Stimulated activated CD4-positive, alpha-beta T cell treated with anti-CD3 and anti-CD28 coated beads, Interleukin-4, amount 100 ng/mL, for 24 hours (primary cell): ENCODE measurements at places on chromosomes 1 and 21.

DNA sequence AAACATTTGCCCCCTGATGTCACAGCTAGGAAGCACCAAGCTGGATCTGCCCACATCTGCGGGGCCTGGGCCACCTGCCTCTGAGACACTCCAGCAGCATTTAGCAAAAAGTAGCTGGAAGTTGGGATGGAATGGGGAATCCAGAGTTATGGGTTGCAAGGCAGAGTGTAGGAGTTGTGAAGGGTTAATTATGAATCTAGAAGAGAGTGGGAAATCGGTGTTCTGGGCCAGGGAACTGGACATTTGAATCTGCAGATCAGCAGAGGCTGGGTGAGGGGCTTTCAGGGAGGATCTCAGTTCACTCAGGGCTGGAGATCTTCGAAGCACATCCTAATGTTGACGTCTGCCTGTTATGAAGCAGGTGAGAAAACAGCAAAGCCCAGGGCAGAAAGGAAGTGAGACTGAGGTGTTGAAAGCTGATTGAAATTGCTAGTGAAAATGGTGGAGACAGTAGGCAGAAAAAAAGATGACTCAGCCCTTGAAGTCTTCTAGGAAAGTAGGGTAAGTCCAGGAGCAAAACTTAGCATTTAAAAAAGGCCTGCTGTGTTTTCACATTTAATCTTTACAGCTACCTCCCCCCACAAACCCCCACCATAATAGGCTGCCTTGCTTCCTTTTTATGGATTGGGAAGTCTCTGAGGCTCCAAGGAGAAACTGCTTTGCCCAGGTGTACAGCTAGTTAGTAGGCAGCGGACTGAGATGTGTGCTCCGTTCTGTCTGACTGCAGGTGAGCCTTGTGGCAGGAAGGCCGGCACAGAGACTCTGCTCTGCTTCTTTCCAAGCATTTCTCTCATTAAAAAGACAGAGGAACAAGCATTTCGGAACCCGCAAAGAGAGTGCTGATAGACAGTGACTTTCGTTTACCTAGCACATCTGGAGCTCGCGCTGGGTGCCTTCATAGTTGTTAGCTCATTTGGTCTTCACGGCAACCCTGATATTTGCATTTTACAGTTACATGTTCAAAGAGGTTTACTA lies 7.2 kb downstream of the VANGL1 start:
- peak; percentile 20 for DNase-seq

- DNase-seq, result no peak
Observed at GRCh38 chr1:224897529-224898327, 31.7 kb upstream of the DNAH14 start.

DNA sequence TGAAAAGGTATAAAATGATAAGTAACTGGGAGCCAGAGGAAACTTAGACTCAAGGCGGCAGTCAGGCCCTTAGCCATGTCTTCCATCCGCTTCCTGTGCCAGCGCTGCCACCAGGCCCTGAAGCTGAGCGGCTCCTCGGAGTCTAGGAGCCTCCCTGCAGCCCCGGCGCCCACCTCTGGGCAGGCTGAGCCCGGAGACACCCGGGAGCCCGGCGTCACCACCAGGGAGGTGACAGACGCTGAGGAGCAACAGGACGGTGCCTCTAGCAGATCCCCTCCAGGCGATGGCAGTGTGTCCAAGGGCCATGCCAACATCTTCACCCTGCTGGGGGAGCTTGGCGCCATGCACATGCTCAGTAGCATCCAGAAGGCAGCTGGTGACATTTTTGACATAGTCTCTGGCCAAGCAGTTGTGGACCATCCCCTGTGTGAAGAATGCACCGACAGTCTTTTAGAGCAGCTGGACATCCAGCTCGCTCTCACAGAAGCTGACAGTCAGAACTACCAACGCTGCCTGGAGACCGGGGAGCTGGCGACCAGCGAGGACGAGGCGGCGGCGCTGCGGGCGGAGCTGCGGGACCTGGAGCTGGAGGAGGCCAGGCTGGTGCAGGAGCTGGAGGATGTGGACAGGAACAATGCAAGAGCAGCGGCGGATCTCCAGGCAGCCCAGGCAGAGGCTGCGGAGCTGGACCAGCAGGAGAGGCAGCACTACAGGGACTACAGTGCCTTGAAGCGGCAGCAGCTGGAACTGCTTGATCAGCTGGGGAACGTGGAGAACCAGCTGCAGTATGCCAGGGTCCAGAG lies at the start of gene BECN2:
TSS of gene BECN2 (plus strand) at position 76 of the 803 bp plus-strand sequence. CDS start at position 76, 0 bp downstream.
- no peak for DNase-seq

DNA sequence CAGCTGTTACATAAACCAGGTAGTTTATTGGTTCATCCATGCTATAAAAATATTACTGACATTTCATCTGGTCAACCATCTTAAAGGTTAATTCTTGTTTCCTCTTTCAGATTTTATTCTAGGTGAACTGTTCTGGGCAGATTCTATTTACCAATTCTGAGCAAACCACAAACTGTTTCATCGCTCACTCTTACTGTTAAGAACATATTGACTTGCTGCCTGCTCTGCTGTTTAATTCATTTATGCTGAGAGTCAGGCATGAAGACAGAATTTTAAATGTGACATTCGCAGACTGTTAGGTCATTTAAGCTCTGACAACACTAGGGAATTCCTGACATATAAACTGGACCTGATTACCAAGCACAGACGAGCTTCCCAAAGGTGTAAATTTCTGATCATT lies 98.3 kb downstream of the PIGK start:
- DNase-seq, result no peak

- DNase-seq, result no peak
Observed at GRCh38 chr1:244449936-244450508, 1.7 kb downstream of the ADSS2 start.

DNA sequence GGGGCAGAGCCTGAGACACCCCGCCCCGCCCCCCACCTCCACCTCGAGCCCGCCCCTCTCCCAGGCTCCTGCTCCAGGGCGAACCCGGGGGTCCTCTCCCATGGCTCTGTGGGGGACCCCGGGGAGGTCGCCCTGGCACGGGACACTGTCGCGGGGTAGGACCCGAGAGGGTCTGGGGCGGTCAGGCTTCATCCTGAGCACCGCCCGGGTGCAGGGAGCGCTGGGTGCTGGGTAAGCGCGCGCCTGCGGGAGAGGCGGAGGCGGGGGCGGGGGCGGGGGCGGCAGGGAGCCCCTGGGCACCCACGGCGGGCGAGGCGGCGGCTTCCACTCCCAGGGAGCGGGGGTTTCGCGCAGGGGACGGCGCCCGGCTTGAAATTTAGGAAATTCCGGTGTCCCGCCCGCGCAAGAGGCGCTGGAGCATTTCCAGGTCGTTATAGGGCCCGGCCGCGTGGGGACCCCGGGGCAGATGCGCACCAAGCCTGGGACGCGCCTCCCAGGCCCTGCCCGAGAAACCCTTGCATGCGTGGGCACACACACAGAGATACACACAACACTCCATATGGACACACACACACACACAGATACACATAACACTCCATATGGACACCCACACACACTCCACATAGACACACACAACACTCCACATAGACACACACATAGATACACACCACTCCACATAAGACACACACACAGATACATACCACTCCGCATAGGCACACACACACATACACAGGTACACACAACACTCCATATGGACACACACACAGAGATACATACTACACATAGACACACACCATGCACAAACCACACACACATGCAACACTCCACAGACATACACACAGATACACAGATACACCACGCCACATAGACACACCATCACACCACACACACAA lies 48.7 kb upstream of the SLC19A1 start:
- peak; percentile 57 for DNase-seq

DNA sequence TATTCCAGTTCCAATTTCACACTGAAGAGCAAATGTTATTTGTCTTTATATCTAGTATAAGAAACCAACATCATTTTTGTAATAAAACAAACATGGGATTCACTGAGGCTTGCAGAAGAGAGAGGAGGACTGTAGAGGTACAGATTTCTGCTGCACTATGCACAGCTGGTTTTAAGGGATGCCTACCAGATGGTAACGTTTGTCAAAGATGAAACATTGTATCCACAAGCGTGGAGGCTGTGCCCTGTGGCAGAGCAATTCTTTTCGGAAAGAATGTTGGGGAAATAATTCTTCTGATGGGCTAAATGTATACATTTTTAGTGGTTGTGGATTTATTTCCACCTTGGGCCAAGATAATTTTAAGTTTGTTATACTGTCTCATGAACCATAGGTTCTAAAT lies 272.4 kb downstream of the DUSP10 start:
- DNase-seq, result no peak

DNA sequence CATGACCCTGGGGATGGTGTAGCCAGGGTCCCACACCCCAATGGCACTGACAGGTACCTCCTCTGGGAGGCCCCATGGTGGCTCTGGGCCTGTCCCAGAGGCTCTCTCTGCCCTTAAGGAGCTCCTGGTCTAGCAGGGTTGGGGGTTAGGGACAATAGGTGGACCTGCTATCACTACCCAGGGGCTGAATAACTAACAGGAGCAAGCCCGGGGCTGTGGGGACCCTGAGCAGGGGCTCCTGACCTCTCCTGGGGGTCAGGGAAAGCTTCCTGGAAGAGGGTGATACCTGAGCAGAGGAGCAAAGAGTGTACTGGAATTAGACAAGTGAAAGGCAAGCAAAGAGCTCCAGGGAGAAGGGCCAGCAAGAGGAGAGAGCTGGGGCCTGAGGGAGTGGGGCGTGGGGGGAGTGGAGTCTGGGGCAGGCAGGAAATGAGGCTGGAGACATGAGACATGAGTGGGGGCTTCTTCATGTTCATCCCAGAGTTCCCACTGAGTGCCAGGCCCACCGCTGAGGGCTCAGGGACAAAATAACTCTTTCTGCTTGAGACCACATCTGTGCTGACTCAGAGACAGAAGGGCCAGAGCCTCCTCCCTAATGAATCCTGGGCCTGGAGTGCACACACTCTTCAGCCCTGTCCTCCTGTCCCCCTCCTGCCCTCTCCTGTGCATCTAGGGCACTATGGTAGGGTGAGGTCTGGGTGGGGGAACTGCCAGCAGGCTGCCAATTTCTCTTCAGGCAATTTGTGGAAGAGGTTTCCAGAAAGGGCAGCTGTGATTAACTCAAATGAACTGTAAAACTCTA lies 517.6 kb downstream of the PTPRU start:
- no peak for DNase-seq

- DNase-seq, result no peak
Observed at GRCh38 chr1:4924356-4924755, 269.9 kb downstream of the AJAP1 start.

GRCh38 chr21:44263768-44264167 lies 2.1 kb upstream of the DNMT3L start:
- DNase-seq, result no peak

GRCh38 chr1:229949500-229949899 lies 117.5 kb upstream of the GALNT2 start:
- no peak for DNase-seq
